Esophagus muscularis mucosa (tissue), 4 donors: ENCODE measurements at places on chromosomes 2 and 18.

GRCh38 chr2:16167870-16168426, 227.6 kb downstream of the MYCN start:
- no peak for DNase-seq

DNA sequence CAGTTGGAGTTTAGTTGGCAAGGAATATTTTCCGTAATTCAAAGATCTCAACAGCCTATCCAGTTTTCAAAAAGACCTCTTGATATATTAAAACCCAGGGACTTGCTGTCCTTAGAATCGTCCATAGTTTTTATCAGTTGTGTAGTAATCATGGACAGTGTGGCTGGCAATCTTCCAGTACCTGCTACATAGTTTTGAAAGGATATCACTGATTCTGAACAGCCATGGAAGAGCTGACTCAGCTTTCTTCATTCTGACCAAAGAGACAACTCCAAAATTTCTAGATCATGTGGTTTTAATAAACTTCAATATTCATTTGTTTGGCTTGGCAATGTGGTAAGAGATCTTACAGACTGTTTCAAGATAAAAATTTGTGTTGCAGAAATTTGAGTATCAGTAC, 616.7 kb downstream of the TDRD15 start:
- no peak for DNase-seq

- no peak for DNase-seq
These were observed 31.7 kb downstream of the GPC1 start for GRCh38 chr2:240467149-240467642.

GRCh38 chr2:73890301-73891092, 2.3 kb upstream of the ACTG2 start:
- DNase-seq: no peak

- no peak for DNase-seq
These were observed 417.6 kb downstream of the LRRTM4 start for GRCh38 chr2:77104554-77104953.

GRCh38 chr18:36355511-36355910, 58.0 kb downstream of the FHOD3 start:
- DNase-seq: peak; percentile 80

DNA sequence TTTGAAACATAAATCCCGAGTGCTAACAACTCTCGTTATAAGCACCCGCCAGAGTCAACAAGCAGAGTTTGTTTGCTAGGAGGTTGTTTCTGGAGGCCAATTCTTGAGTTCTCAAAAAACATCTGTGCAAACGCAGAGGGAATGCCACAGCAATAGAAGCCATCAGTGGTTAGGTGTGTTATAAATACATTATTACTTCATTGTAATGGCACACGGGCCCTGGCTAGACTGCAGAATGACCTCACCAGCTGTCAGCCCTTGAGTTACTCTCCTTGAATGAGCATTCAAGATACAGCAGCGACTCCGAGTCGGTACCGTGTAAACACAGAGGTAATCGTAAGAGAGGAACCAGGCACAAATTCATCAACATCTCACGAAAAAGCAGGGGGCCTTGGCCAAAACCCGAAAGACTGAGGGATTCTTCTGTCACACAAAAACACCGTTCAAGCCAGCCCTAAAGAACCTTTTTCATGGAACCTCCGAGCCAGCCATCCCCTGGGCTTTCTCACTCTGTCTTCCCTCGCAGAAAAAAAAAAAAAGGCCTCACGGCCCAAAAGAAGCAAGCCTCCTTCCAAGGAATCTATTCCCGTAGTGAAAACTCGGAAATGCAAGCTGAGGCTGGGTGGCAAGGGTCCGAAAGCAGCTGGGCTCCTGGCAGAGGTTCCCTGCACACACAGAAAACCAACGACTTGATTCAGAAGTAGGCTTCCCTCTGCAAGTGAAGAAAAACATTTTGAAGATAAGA, 133.7 kb upstream of the MEIS1 start:
- no peak for DNase-seq

DNA sequence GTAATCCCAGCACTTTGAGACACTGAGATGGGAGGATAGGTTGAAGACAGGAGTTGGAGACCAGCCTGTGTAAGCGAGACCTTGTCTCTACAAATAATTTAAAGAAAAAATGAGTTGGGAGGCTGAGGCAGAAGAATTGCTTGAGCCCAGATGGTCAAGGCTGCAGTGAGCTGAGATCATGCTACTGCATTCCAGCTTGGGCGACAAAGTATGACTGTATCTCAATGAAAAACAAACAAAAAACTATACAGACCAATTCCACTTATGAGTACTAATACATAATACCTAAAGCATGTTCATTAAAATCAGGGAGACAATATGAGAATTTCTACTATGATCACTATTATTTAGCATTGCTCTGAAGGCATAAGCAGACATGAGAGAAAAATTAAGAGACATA, 12.6 kb downstream of the RNF149 start:
- DNase-seq: no peak

GRCh38 chr2:5986801-5987787, 294.9 kb downstream of the SOX11 start:
- peak; percentile 31 for DNase-seq

DNA sequence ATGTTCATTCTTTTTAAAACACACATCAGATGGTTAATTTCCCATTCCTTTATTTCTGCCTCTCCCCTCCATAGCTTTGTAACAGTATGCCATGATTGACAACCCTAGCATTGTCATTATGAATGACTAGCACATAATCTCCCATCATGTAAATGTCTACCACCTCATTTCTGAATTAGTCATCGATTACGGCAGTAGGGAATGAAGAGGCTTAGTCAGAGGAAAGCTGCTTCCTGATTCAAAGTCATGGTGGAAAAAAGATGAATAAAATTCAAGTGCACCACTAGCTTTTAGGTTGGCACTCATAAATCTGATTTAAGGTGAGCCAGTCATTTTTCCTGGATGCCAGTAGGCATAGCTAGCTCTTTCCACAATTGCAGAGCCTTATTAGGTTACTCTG, 19.1 kb upstream of the ACMSD start:
- no peak for DNase-seq

DNA sequence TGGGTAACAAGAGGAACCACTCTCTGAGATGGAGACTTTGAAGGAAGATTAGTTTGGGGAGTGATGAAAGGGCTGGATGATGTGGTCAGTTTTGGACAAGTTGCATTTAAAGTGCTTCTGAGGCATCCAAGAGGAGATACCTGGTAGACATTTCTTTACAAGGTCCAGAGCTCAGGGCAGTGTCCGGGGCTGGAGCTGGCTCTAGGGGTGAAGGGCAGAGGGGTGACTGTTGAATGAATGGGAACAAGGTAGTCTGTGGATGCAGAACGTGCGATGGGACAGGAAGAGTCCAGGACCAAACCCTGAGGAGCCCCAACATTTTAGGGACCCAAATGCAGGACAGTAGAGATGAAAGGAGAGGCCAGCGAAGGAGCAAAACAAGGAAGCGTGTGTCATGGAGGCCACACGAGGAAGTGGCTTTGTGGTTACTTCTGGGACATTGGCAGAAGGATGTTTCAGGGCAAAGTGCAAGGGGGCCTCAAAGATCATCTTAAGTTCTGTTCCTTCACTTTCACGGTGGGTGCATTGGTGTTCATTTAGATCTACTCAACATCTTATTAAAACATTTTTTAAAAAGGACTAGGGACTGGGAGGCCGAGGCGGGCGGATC, 13.6 kb upstream of the GPR35 start:
- no peak for DNase-seq

DNA sequence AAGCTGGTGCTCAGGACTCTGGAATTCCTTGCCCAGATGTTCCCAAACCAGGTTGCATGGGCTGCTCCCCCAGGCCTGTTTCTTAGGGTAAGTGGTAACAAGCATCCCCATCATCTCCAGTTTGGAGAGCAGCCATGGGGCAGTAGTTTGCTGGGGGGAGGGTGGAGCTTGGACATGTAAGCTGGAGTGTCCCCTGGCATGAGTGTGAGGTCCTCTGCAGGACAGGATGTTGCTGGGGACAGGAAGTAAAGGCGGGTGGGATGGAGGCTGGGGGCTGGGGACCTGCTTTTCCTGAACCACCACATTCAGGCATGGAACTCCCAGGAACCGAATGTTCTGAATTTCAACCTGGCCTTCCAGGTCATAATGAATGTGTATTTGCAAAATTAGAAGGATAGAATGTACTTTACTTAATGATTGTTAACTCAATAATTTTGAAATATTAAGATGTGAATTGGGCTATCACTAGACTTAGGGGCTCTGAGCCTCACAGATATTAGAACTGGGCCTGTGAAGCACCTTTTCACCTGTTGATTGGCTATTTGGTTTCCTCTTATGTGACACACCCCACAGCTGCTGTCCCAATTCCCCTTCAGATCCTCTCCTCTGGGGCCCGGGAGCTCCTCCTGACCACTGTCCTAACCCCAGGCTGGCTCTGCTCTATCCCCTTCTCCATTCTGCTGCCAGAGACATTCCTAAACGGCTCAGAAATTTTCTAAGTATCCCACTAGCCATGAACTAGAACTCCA, 66.4 kb upstream of the EPAS1 start:
- DNase-seq: no peak

DNA sequence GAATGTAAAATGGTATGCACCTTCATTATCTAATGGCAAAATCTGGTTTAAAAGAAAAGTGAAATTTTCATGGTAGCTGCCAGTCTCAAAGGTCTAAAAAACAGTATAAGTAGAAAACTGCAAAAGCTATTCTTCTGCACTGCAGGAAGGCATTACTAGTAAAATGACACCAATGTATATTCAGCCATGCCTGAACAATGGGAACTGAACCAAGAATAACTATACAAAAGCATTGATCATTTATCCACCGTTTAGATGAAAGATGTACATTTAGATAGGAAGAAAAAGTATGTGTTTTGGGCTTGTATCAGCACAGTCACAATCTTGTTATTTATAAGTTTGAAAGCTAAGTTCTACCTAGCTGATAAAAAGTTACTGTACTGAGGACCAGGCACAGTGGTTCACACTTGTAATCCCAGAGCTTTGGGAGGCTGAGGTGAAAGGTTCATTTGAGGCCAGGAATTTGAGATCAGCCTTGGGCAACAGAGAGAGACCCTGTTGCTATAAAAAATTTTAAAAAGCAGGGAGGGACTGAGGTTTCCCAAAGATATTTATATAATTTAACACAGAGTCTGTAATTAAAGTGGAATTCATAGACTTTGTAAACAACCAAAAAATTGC, 163.1 kb upstream of the WDSUB1 start:
- DNase-seq: no peak

- DNase-seq: no peak
These were observed 47.4 kb upstream of the SLC1A4 start for GRCh38 chr2:64941801-64942200.
